CD4-positive, alpha-beta T cell (primary cell): ENCODE measurements at places on chromosomes 13 and 19.

DNA sequence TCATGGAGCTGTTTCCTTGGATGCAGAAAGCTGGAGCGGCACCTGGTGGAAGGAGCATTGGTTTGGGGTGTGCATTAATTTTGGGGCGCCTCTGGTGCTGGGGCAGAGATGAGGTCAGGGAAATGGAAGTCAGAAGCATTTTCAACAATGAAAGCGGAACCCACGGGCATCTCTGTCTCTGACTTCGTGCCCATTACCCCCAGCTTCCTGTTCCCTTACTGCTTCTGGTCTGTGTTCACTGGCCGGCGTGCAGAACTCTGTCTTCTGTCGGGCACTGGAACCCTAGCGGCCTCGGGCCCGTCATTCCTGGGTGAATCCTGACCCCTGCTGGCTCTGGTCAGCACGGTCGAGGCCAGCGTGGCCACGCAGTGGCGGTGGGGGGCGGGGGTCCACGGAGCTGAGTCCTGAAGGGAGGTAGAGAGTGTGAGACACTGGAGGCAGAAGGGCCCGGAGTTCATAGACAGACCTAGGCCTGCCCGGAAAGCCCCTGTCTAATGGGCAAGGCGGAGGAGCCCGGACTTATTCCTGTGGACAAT, 7.9 kb upstream of the LINGO3 start:
- no peak for DNase-seq

DNA sequence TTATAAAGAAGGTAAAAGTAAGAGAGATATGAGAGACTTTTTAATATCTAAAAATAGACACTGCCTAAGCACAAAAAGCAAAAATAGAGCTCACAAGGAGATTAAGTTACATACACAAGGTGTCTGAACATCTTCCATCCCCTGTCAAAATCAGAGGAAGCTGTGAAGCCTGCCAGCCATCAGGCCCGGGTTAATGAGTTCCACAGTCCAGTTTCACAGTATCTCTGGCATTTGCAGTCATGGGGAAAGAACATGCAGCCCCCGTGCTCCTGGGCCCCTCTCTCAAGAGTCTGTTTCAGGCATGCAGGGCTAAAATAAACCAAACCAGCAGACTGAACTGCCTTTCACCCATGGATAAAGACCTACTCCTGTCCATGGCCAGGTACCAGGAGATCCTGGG, 79.2 kb downstream of the TBC1D4 start:
- DNase-seq, result no peak

DNA sequence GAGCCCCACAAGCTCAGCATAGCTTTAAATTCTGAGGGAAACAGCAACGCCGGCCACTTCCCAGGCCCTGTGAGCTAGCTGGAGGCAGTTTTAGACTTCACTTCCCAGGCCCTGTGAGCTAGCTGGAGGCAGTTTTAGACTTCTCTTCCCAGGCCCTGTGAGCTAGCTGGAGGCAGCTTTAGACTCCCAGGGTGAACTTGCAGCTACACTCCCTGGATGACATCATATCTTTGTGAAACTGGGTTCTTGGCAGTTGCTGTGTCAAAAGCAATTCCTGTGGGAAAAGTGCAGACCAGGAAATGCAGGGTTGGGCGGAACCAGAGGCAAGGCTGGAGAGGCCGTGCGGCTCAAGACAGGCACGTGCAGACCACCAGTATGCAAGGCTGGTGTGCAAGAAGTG, 12.7 kb downstream of the SOX1 start:
- DNase-seq, result no peak

DNA sequence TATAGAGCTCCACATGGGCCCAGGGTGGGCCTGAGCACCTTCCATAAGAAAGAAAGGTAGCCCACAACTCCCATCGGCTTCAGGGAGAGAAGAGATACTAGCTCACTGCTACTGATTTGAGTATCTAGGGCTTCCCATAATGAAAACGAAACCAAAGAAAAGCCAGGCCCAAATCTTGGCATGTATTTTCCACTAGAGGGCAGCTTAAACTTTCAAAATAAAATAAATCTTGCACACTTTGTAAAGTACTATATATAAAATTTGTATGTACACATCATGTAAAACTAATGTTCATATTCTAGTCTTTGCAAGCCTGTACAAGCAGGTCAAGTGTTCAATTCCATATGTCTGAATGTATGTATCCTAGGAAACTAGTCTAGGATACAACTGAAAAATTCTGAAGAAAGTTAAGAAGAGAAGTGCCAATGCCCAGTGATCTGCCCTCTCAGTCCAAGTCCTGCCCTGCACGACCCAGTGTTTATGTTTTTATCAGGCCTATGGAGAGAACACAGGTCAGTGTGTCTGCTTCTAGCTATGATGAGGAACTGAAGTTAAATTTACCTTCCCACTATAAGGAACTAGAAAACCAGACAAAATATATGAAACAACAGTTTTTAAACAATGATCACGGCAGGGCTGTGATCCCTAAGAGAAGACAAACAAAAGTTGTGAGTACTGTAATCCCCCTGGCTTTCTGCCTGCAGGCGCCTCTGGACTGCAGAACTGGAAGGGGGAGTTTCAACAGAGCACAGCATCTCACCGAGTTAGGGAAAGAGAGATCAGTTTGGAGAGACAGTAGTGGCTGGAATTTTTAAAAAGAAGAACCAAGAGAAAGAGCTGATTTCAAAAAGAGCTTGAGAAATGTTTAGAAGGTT, 475.7 kb downstream of the UQCRFS1 start:
- no peak for DNase-seq

DNA sequence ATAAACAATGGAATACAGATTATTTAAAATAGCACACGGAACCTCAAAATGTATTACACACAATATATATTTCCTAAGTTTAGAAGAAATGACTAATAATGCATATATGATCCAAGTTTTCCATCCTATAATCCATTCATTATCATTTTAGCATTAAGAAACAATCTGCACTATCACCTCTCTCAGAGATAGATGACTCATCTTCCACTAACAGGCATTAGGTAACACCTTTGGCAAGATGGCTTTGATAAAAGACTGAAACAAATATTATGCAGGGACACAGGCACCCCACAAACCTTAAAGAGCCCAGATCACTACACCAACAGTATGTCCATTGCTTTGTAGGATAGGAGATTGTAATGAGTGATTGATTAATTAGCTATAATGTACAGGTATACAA, 4.1 kb downstream of the ENOX1 start:
- no peak for DNase-seq

- no peak for DNase-seq
Measured at GRCh38 chr13:68808456-68808855, 1299.2 kb upstream of the ATXN8OS start.

- DNase-seq, result no peak
Measured at GRCh38 chr19:45920458-45920857, 5.9 kb upstream of the NANOS2 start.

- DNase-seq, result no peak
Measured at GRCh38 chr19:48118131-48118517, 7.5 kb upstream of the PLA2G4C start.

GRCh38 chr19:41995959-41996797, 2.1 kb upstream of the ATP1A3 start:
- DNase-seq, result no peak

- no peak for DNase-seq
Measured at GRCh38 chr19:13476071-13476470, 30.2 kb downstream of the CACNA1A start.

DNA sequence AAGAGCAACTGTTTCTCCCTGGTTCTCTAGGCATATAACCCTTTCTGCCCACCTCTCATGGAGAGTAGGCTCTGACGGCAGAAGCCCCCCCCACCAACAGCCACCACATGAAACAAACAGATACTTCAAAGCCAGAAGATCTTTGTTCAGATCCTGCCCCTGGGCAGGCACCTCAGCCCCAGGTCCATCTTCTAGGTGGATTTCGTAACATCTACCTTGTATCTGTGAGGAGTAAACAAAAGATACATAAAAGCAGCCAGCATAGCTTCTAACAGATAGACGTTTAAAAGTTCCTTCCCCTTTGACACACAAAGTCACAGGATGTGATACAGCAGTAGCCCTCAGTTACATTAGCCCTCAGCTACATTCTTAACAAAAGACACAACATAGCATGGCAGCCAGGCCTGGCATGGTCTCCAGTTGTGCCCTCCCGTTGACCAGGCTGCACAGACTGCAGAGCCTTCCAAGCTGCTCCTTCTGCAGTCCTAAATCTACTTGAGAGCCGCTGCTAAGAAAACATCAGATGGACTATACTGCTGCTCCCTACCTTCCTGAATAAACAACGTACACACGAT, 35.4 kb downstream of the BRD4 start:
- peak; percentile 55 for DNase-seq

DNA sequence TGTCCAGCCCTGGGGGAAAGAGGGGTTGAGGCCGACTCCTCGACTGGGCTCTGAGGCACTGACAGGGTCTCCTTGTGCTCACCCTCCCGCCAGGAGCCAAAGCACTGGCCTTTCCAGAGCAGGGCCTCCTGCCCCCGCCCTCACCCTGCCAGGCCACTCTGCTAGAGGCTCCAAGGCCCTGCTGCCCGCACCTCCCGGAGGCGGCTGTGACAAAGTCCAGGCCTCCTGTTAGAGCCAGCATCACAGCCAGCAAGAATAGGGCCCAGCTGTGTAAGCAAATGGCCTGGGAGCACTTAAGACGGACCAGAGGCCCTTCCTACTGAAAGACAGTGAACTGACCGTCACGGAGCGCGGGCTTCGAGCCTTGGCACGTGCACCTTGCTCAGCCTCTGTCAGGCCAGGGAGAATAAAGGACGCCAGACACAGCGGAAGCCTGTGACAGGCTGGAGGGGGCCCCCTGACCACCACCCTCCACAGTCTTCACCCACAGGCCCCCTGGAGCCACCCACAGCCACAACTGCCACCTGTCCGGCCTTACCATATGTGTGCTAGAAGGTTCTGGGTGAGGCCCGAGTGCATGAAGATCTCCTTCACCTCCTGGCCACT, 50.9 kb downstream of the EPS15L1 start:
- no peak for DNase-seq

DNA sequence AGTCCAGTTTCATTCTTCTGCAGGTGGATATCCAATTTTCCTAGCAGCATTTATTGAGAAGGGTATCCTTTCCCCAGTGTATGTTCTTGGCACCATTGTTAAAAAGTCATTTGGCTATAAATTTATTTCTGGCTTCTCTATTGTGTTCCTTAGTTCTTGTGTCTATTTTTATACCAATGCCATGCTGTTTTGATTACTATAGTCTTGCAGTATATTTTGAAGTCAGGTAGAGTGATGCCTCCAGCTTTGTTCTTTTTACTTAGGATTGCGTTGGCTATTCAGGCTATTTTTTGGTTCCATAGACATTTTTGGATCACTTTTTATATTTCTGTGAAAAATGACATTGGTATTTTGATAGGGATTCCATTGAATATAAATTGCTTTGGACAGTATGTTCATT, 71.7 kb upstream of the MLNR start:
- DNase-seq, result no peak

DNA sequence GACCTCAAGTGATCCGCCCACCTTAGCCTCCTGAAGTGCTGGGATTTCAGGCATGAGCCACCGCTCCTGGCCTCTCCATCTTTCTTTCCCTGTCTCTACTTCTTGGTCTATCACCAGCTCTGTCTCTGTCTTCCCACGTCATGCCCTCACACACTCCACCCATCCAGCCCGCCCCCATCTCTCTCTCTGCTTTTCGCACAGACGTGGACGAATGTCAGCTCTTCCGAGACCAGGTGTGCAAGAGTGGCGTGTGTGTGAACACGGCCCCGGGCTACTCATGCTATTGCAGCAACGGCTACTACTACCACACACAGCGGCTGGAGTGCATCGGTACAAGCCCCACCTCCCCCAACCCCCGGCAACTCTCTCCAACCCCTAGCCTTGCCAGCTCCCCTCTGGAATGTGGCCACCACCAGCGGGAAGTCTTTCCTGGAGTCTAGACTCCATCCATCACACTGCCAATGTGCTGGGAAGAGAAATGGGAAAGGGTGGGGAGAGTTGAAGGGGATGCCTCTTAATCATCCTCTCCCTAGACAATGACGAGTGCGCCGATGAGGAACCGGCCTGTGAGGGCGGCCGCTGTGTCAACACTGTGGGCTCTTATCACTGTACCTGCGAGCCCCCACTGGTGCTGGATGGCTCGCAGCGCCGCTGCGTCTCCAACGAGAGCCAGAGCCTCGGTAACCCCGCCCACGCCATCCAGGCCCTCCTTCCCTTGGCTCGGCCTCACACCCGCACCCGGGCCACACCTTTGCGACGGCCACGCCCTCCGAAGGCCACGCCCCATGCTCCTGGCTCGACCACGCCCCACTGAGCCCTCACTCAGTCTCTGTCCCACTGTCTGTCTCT, 22.5 kb downstream of the LTBP4 start:
- DNase-seq, result no peak

- no peak for DNase-seq
Measured at GRCh38 chr19:8185343-8186068, 23.7 kb upstream of the CERS4 start.

- no peak for DNase-seq
Measured at GRCh38 chr13:107250628-107251027, 682.7 kb upstream of the ARGLU1 start.

DNA sequence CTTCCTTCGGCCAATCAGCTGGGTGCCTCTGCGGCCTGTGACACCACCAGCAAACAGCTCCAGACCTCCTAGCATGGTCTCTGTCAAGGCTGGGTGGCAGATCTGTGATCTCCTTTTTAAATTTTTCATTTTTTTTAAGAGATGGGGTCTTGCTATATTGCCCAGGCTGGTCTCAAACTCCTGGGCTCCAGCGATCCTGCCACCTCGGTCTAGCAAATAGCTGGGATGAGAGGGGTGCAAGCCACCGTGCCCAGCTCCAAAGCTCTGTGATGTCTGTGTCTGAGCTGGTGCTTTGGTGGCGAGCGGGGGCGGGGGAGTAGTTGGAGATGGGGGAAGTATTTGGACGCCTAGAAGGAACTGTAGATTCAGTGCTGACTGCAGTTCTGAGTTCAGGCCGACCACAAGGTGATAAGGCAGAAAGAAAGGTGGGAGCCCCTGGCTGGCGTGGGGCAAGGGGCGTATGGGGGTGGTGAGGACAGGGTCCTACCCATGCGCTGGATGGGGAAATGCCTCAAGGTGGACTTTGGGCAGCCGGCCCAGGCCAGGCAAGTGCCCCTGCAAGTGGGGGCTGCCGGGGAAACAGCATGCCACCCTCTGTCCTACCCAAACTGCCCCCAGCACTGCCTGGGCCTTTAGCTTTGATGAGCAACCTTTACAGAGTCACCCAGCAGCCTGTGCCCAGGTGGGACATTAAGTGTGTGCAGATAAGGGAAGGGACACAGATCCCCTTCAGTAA, 5.5 kb downstream of the DPP9 start:
- DNase-seq, result no peak

GRCh38 chr19:7515645-7516151, at the start of gene ZNF358:
TSS of gene ZNF358 (plus strand) at chr19:7516103. CDS start at chr19:7519243, 3,140 bp downstream.
- no peak for DNase-seq

GRCh38 chr13:32791545-32792172, 205.4 kb downstream of the PDS5B start:
- DNase-seq, result peak; percentile 23

GRCh38 chr19:2867025-2867991, at the start of gene ZNF556:
TSS of gene ZNF556 (plus strand) at chr19:2867335. CDS start at chr19:2867422, 87 bp downstream.
- DNase-seq, result no peak

- DNase-seq, result no peak
Measured at GRCh38 chr13:56700324-56700723, 440.4 kb upstream of the PRR20A start.

DNA sequence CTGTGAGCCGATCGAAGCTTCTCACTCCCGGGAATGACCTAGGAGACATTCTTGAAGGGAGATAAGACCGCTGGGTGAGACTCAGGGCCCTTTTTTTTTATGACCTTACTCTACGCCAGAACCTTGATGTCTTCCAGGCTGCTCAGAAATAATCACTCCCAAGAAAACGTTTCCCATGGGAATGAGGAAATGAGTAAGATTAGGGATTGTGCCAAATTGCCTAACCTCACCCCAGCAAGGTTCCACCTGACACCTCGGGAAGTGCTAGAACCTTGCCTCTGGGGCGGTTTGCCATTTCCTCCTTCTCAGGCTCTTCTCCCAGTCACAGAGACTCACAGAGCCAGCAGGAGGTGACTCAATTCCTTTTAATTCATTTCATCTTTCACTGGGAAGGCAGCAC, 2.3 kb downstream of the SLC46A3 start:
- no peak for DNase-seq
